ENCODE measurements at places on chromosomes 7 and 10.

DNA sequence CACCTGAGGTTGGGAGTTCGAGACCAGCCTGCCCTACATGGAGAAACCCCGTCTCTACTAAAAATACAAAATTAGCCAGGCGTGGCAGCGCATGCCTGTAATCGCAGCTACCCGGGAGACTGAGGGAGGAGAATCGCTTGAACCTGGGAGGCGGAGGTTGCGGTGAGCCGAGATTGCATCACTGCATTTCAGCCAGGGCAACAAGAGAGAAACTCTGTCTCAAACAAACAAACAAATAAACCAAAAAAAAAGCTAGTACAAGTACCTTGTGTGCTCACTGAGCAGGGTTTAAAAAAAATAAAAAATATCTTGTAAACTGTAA, 11.2 kb upstream of the SPOCK2 start:
- no peak for DNase-seq

- DNase-seq: no peak
These were observed 57.0 kb upstream of the MTPN start for GRCh38 chr7:136034132-136034531.

GRCh38 chr7:19009936-19010280, 107.5 kb downstream of the TWIST1 start:
- no peak for DNase-seq

DNA sequence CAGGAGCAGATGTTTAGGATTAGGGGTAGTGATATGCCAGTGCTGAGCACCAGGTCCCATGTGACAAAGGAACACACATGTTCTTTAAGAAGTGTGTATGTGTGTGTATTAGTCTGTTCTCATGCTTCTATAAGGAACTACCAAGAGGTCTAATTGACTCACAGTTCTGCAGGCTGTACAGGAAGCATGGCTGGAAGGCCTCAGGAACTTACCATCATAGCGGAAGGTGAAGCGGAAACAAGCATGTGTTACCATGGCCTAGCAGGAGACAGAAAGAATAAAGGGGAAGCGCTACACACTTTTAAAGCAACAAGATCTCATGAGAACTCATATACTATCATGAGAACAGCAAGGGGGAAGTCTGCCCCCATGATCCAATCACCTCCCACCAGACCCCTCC, 22.8 kb upstream of the PDZD8 start:
- no peak for DNase-seq

GRCh38 chr10:112298581-112298980, 15.4 kb downstream of the TECTB start:
- DNase-seq: no peak

GRCh38 chr10:54470324-54470631, 330.8 kb downstream of the PCDH15 start:
- DNase-seq: no peak

DNA sequence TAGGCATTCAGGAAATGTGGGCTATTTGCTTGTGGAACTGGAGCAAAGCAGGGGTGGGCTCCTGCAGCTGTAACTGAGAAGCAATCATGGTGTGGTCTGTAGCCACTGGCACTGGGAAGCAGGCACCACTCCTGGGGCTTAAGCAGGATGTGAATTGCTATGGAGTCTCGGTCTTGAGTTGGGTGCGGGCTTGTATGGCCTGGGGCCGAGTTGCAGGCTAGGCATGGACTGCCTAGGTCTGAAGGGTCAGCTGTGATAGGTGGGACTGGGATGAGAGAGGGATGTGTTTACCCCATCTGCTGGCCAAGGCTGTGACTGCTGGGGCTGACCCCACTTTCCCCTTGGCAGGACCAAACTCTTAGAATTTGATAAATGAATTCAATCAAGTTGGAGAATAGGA, 43.0 kb downstream of the ADCY1 start:
- DNase-seq: no peak

GRCh38 chr10:132001238-132001972, 19.7 kb upstream of the BNIP3 start:
- no peak for DNase-seq

DNA sequence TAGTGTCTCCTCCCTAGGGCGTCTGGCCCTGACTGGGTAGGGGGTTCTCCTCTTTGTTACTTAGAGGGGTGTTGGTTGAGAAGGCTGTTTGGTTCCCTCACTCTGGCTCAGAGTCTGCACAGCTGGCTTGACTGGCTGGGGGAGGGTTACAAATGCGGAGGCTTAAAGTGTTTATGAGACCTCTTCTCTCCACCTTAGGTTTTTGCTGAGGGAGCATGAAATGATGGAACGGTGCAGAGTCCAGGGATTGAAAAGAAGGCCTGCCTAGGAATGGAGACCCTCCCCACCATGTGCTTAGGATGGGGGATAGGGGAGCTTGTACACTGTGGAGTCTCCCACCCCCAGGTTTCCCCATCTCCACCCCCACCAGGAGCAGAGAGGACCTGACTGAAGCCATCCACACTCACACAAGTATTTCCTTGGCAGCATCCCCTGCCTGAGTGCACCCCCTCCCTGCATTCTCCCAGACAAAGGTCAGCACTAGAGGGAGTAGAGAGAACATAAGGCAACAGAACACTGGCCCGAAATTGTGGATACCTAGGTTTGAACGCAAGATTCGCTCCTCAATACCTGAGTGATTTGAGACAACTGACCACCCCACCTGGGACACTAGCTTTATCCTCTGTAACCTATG, 1.7 kb upstream of the LDB1 start:
- DNase-seq: no peak

GRCh38 chr10:131772441-131772840, 128.4 kb upstream of the PPP2R2D start:
- no peak for DNase-seq

DNA sequence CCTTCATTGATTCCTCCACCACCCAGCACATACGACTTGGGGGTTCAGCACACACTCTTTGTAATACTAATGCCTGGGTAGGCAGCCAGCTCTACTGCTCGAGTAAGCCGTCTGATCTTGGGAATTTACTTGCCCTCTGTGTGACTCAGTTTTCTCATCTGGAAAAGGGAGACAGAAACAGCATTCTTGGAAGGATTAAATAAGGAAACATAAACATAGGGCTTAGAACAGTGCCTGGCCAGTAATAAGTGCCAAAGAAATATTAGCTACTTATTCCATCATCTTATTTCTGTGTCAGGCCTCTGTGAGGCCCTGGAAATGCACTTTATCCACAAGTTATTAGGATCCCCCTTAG, 130.1 kb downstream of the TNS3 start:
- DNase-seq: no peak

GRCh38 chr10:130707389-130707979, 571.3 kb downstream of the GLRX3 start:
- no peak for DNase-seq

DNA sequence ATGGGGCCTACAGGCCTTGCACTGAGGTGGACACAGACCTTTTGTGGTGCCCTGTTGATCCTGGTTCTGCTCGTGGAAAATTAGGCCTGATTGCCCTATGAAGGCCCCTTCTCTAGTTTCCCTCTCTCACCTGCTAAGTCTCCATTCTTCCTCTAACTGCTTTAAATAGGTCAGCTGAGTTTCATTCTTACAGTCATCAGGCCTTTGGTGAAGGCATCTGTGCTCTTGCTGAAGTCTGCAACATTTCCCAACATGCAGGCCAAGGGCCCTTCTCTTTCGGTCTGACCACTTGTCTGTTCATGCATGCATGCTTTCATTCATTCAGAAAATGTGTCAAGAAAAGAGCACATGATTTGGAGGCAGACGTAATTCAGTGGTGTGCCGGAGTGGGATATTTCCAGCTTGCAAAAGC, 244.0 kb downstream of the BUB3 start:
- no peak for DNase-seq

DNA sequence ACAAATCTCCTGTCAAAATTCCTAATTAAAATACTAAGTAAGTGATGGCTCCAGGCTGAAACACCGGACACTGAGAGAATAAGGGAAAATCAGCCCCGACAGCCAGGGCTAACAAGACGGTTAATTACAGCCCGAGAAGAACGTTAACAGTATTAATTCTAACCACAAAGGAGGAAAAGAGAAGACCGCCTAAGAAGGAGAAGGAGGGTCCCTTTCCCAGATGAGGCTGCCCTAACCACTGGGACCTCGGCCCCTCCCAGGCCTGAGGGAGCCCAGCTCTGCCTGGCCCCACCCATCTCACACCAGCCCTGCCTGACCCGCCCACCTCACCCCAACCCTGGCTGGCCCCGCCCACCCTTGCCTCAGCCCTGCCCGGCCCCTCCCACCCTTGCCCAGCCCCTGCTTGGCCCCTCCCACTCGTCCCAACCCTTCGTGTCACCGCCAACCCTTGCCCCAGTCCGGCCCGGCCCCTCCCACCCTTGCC, 51.3 kb downstream of the PWWP2B start:
- no peak for DNase-seq
